ENCODE measurements at places on chromosomes 11 and 22.

DNA sequence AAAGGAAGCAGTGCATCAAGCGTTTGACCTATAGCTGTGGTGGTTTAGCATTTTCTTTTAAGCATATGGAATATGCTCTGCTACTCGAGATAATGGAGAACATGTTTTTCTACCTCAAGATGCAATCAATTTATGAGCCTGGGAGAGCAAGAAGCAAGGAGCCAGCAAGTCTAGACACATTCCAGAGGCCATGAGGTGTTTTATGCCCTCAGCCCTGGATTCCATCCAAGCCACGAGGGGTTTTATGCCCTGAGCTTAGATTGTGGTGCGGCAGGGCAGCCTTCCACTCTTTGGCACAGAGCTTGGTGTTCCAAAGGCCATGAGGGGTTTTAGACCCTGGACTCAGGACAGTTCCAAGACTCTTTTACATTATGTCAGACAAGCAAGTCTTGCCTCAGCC lies 11.7 kb upstream of the DNAJB13 start:
- no peak for DNase-seq

- DNase-seq: no peak
These were observed 74.1 kb downstream of the LRP5 start for GRCh38 chr11:68386331-68386978.

DNA sequence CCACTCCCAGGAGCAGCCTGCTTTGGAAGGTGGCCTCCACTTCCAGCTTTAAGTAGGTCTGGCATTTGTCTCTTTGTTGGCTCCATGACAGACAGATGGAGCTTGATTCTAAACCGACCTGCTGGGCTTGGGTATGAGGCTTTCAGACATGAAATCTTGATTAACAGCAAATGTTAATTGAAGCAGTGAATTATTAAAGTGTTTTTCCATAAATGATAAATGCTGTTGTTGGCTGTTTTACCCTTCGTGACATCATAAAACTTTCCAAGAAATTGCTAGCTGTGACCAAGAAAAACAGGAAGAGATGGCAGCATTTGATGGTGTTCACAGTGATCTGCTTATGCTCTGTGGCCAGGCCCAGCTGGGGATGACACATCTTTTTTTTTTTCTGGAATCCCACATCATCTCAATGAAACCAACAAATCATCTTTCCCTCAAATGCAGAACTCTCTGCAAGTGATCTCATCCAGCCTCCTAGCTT lies 66.1 kb downstream of the RBMXL2 start:
- DNase-seq: no peak

DNA sequence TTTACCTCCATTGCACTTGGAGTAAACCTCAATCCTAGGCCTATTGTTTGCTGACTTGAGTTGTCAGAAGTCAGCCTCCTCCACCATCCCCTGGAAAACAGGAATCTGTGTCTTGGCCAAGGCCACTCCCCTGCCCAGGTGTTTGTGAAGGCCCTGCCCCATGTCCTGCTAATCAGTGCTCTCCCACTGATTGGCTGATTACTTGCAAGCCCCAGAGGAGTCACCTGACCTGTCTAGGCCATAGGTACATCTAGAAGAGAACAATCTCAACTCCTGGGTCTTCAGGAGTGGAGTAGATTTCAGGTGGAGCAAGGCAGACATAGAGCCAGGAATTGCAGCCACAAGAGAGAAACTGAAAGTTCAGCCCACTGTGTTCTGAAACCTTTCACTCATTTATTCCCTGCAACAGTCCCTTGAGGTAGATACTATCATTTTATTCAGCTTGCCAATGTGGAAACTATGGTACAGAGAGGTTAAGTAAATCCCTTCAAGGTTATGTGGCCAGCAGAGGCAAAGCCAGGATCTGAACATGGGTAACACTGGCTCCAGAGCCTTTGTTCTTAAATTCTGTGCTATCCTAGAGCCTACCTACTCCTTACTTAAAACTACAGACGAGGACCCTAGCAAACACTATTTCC lies 10.4 kb downstream of the OAF start:
- DNase-seq: no peak

DNA sequence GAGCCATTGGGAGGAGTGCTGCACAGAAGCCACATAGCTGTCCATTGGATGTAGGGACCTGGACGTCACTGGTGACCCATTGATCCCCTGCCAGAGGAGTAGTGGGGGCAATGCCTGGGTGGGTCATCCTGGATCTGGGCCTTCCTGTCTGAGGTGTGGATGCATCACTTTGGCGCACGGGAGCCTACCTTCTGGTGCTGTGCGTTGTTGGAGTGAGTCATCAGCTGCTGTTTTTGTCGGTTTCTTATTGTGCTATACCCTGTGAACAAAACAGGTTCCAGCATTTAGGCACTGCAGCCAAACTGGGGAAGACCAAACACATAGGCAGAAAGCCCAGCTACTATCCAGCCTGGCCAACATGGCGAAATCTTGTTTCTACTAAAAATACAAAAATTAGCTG lies 3.2 kb downstream of the TAF6L start:
- no peak for DNase-seq

GRCh38 chr11:117180661-117181585 lies 2.4 kb downstream of the SIDT2 start:
- DNase-seq: peak; percentile 60

GRCh38 chr11:68377389-68377795 lies 65.0 kb downstream of the LRP5 start:
- DNase-seq: no peak

DNA sequence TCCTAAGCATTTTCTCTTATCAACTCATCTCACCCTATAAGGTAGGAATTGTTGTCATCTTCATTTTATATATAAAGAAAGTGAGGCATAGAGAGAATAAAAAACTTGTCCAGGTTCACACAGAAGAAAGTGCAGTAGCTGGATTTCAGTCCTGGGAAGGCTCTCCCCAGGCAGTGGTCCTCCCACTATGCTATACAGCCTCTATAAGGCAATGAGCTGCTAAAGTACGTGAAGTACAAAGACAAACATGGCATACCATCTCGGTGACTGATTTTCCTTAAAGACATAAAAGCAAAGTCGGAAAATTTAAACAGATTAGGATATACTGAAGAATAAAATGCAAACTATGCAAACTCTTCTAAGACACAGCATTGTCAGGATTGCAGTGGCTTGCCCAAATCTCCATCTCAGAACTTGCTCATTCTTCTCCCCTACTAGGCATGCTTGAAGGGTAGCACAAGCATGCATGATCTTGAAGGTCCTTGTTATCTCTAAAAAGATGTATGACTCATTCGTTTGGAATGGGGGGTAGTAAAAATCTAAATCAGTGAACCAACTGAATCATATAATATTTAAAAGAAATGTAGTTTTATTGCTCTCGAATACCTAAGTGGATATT lies 97.8 kb upstream of the CSNK2A3 start:
- DNase-seq: no peak

- no peak for DNase-seq
These were observed 12.8 kb downstream of the CPT1A start for GRCh38 chr11:68828957-68829356.

DNA sequence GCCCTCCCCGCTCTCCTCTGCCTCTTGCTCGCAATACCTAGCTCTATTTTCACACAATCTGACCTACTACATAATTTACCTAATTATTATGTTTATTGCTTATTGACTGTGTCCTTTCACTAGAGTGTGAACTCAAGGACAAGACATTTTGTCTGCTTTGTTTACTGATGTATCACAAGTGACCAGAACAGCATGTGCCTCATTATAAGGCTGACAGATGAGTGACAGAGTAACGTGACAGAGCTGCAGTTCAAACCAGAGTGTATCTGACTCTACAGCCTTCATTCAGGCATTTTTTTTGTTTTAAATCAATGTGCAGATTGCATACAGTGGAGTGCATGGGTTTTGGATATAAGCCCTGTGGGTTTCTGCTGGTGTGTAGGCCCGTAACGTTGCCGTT lies 82.0 kb upstream of the RAB1B start:
- DNase-seq: no peak

DNA sequence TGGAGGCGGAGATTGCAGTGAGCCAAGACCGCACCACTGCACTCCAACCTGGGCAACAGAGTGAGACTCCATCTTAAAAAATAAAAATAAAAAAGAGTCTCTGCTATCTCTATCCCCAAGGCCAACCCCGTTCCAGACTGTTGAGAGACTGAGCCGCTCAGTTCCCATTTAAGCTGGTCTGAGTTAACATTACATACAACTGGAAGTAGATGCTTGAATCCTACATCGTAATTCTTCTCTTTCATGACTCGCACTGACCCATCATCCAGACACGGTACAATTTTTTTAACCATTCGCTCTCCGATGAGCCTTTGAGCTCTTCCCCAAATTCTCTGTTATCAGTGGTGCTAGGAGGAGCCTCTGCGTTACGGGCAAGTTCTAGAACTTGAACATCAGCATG lies 4.9 kb upstream of the CYTH4 start:
- no peak for DNase-seq

DNA sequence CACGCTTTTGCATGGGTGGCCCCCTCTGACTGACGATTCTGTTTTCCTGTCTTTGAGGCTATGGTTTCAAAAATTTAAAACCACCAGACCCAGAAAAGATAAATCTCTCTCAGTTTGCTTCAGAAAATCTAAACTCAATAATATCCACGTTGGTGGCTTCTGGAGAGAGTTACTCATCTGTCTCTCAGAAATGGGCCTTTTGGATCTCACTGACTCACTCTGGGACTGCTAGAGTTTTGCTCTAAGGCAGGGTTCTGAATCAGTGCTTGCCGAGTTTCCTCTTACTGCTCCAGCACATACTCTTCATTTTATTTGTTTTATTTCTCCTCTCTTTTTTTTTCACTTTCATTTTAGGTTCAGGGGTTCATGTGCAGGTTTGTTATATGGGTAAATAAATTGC lies 305.7 kb downstream of the BLID start:
- DNase-seq: no peak

GRCh38 chr22:50242406-50242949 lies 2.3 kb downstream of the TUBGCP6 start:
- no peak for DNase-seq

DNA sequence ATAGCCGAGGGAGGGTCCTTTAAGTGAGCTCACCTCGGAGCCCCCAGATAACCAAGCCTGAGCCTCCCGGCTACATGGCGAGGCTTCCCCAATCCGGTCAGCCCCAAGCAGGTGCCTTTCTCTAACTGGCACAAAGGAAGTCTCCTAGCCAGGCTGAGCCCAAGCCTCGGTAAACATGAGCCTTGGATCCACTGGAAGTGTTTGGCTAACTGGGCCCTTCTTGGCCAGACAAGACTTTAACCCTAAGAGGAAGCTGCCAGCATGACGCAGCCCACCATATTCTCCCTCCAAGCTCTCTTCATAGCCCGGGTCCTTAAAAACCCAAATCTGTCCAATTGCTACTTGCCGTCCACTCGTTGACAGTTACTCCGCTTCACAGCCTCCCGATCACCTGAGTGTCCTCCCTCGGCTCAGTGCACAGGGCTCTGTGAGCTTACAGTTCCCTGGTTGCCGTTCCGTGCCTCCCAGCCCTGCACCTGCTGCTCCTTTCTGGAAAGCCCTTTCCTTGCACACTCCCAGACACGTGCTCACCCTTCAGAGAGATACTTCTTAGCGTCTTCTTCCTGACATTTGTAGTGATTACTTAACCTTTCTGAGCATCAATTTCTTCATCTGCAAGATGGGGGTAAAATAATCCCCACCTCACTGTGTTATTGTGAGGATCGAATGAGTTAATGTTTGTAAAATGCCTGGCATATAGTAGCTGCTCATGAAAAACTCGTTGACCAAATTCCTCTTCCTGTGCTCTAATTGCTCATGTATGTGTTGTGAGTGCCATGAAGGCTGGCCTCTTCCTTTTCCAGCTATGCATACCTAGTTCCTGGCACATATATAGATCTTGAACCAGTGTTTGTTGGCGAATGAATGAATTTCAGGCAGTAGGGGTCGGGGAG lies 25.6 kb downstream of the TXN2 start:
- DNase-seq: no peak

GRCh38 chr11:131985846-131986301 lies 615.5 kb downstream of the NTM start:
- no peak for DNase-seq

GRCh38 chr11:67449116-67449844 lies 3.2 kb downstream of the GPR152 start:
- DNase-seq: no peak

DNA sequence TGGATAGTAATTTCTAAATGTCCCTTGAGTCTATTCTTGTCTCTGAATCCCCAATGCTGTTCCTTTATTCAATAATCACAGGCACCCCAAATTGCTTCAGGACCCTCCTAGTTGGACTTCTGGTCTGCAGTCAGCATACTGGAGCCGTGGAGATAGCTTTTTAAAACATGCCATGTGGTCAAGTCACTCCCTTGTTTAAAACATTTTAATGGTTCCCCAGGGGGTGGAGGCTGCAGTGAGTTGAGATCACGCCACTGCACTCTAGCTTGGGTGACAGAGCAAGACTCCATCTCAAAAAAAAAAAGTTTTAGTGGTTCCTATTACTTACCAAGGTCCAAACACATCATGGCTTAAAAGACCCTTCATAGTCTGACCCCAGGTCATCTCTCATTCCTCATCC lies 220.3 kb downstream of the ADAMTS15 start:
- DNase-seq: no peak

DNA sequence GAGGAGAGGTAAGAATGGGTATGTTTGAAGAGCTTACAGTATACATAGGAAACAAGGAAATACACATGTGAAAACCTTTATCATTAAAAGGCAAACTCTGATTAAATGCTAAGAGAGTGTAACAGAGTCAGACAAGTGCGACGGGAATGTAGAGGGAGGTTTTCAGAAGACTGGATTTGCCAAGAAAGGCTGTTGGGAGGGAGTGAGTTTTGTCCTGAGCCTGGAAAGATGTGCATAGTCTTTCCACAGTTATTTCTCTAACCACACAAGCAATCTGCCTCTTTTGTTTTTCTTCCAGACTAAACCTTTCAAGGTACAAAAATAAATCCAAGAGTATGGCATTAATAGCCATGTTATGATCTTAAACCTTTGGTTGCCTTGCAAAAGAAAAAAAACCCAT lies 170.9 kb downstream of the KIRREL3 start:
- no peak for DNase-seq

GRCh38 chr22:38936562-38936961 lies 20.8 kb upstream of the APOBEC3A start:
- DNase-seq: no peak

- no peak for DNase-seq
These were observed 43.0 kb downstream of the THAP12 start for GRCh38 chr11:76337923-76338322.

GRCh38 chr11:129881570-129882170 lies 13.7 kb downstream of the NFRKB start:
- peak; percentile 43 for DNase-seq

GRCh38 chr11:47207459-47207858 lies 7.3 kb upstream of the DDB2 start:
- DNase-seq: no peak

DNA sequence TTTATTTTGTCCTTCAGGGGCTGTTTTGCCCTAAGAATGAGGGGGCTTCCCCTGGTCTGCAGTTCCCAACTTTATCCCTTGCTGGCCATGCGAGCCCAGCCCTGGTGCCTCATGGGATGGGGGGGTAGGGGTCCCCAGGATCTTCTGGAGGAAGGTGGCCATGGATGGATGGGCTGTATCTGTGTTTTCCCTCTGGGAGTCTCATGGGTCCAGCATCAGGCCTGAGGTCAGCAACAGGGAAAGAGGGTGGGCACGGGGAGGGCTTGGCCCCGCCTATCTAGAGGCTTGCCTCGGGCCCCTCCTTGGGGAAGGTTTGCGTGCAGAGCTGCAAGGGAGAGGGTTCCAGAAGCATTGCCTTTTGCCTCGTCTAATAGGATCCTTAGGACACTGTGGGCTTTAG lies 10.8 kb upstream of the ADORA2A start:
- no peak for DNase-seq
